Neural progenitor cell (in vitro differentiated cells): ENCODE measurements at places on chromosomes 6 and 20. TPM values are rescaled to one million over a fixed set of nuclear protein-coding genes. Genes with fewer than 3 reads are reported as not detected.

GRCh38 chr6:11710311-11710761, 68.3 kb downstream of the ADTRP start:
- DNase-seq, result no peak

- DNase-seq, result no peak
Measured at GRCh38 chr6:136095986-136096385, 154.1 kb downstream of the MTFR2 start.

GRCh38 chr6:120774275-120774674, 560.0 kb downstream of the TBC1D32 start:
- no peak for DNase-seq

GRCh38 chr20:1656844-1657243, 735 bp downstream of the SIRPG start:
- DNase-seq, result no peak

GRCh38 chr6:28390688-28391087, 8.9 kb downstream of the ZSCAN12 start:
- no peak for DNase-seq

GRCh38 chr20:2937902-2938301, 64.6 kb downstream of the PTPRA start:
- no peak for DNase-seq

RIMS4 gene
- total RNA-seq, result 5.3 and 7.8 TPM in 2 replicates
